Testis (tissue), 5 donors: ENCODE measurements at places on chromosomes 12 and 14. TPM values are rescaled to one million over a fixed set of nuclear protein-coding genes. Genes with fewer than 3 reads are reported as not detected.

Gene SLC25A47
- polyA plus RNA-seq = 0.78 TPM

Gene HIF1A
- polyA plus RNA-seq = 63.1 TPM

Gene KRT74
- 2.2 TPM for polyA plus RNA-seq

Gene MPHOSPH9
- 28.8 TPM for polyA plus RNA-seq

Gene MYO1A
- polyA plus RNA-seq = 5.4 TPM

Gene PRB2
- 1.3 TPM for polyA plus RNA-seq

Gene SLC35F4
- polyA plus RNA-seq = 2.8 TPM

Gene WNT1
- 0.62 TPM for polyA plus RNA-seq

Gene SERPINA12
- not detected for polyA plus RNA-seq

Gene A2M
- 200 TPM for polyA plus RNA-seq

Gene SLC22A17
- 37.3 TPM for polyA plus RNA-seq

Gene DPY19L2
- polyA plus RNA-seq = 146 TPM

Gene COCH
- polyA plus RNA-seq = 3.0 TPM

Gene FKBP3
- 73.5 TPM for polyA plus RNA-seq
